Cerebellar nuclear complex (tissue), 1 donor: ENCODE measurements at places on chromosomes 5 and 9.

DNA sequence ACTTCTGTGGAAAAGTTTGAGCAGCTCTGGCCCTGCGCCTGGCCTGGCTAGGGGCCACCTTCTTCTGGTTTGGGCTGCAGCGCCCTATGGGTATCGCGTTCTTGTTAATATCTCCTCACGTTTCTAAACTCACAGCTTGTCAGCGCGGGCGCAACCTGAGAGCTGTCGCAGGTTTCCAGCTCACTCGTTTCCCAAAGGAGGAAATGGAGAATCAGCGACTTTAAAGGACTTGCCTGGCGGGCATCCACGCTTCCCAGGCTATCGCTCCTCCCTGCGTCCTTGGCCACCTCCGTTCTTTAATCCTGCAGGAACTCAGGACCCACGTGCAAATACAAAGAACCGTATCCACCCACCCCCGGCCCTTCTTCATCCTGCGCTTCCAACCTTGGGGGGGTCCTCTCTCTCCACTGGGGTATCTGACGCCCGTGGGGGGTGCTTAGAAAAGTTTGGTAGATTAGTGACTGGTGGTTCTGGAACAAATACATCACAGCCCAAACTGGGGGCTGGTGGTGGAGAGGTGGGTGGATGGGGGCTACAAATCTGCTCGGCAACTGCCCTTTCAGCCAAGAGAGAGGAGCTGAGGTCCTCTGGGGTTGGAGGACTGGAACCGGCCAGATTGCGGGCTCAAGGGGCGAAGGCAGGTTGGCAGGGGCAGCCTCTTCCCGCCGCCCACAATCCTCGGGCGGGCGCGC, 578 bp upstream of the PSAT1 start:
- DNase-seq, result no peak

GRCh38 chr5:139710319-139711066, 62.3 kb downstream of the CXXC5 start:
- DNase-seq, result no peak

DNA sequence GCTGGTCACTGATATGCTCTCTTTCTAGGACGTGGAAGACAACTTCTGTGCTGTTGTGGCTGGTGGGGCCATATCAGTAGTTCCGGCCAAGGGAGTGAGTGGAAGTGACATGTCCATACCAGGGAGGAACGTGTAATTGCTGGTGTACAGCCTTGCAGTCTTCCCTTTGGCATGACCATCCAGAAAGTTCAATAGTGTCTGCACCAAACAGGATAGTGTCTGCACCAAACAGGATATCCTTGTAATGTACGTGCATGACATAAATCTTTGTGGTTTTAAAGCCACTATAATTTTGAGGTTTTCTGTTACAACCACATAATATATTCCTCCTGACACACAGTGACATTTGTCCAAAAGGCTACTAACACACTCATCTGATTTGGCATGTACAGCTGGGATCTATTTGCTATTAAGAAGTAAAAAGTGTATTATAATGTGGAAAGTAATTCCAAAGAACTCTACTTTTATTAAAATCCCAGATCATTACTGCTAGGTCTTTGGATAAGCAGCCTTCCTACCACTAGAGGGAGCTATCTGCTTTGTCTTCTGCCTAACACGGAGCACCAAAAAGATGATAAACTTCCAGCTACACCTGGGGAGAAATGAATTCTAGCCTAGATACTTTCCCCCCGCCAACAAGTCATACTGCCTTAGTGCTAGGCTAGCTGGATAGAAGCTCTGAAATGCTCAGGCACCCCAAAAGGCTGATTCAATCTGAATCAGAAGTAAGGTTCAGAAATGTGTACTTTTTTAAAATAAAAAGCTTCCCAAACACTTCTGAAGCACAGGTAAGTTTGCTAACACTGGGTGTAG, 52.7 kb downstream of the RNF145 start:
- DNase-seq, result no peak

DNA sequence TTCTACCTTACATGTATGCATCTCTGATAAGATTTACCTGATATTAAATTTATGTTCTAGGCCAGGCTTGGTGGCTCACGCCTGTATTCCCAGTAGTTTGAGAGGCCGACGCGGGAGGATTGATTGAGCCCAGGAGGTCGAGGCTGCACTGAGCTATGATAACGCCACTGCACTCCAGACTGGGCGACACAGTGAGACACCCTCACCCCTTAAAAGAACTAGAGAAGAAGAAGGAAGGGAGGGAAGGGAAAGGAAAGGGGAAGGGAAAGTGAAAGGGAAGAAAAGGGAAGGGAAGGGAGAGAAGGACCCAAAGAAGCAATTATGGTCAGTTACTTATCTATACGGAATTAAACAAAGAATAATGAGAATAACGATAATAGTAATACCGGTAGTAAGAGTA, 1.2 kb upstream of the RFK start:
- no peak for DNase-seq

- DNase-seq, result no peak
Observed at GRCh38 chr5:135488727-135489465, 36.7 kb upstream of the TIFAB start.

DNA sequence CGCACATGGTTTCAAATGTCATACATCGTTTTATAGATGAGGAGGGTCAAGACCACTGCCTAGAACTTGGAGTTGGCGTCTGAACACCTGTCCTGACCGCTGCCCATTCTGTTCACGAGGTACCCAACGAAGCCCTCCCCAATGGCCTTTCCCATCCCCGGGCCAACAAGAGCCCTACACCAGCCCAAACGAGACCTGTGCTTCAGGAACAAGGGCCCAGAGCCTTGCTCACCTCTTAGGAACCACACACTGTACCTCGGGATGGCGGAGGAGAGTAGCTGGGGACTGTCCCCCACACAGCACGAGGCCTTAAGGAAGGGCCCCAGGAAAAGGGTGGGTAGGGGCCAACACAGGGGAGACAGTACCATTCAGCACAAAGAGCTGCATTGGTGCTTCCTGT, 3.0 kb downstream of the SURF6 start:
- no peak for DNase-seq

GRCh38 chr9:128972956-128973355, 25.5 kb downstream of the NUP188 start:
- no peak for DNase-seq

DNA sequence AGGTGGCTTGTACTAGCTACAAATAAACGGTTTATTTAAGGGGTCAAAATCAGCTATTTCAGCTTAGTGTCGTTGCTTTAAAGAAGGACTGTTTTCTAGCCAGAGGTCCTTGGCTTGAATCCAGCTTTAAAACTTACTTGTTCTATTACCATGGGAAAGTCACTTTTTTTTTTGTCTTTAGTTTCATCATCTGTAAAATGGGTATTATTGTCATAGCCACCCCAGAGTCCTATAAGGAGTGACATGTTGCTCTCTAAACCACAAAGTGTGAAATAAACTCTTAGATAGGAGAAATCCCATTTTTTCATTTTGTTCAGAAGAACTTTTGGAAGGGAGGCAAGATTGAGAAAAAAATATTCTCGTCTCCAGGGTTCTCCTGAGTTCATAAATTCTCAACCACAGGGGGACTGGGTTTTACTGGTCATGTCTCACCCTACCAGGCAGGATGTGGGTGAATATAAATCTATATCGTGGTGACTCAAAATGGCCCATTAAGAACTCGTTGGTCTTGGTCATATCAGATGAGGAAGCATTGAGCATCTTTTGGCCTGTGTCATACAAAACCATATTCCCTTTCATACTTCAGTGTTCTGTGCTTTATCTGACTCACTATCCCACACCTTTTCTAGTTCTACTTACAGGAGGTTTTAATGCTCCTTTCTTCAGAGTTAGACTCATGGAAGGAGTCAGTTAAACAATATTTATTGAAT, 202.7 kb upstream of the NR3C1 start:
- no peak for DNase-seq

DNA sequence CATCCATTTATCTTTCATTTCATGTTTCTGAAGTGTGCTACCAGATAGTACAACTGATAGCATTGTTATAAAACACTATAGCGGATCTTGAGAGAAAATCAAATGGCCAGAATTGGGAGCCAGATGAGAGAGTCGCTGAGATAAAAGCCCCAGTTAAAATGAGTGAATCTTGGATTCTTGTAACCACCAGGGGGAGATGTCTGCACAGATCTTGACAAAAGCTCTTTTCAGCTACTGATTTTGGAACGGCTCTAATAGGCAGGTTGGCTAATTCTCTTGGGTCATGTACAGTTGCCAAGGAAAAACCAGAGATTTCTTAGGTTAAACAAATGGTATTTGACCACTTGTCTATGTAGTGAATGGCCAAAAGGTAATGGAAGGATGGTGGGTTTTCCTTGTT, 21.7 kb downstream of the F2RL2 start:
- DNase-seq, result no peak
